ENCODE measurements at places on chromosomes 1 and 21. TPM values are rescaled to one million over a fixed set of nuclear protein-coding genes. Genes with fewer than 3 reads are reported as not detected.

GRCh38 chr1:6093611-6094010 is 47.9 kb downstream of the KCNAB2 start:
- H3K4me3 ChIP-seq: no peak overlapping the region
- H3K27me3 ChIP-seq: no peaks in the 10 kb centered on the region

- H3K27ac ChIP-seq: no peak overlapping the region
- DNase-seq: no peak
- no peak overlapping the region for H3K4me3 ChIP-seq
- H3K36me3 ChIP-seq: no peaks in the 10 kb centered on the region
- H3K27me3 ChIP-seq: no peaks in the 10 kb centered on the region
- H3K4me1 ChIP-seq: peaks cover 7% of the 10 kb centered on the region
Observed at GRCh38 chr1:19014765-19015164, 58.3 kb upstream of the IFFO2 start.

- no peaks in the 10 kb centered on the region for H3K36me3 ChIP-seq
- H3K27me3 ChIP-seq: no peaks in the 10 kb centered on the region
- DNase-seq: no peak
- H3K4me1 ChIP-seq: peaks cover 38% of the 10 kb centered on the region
- no peak overlapping the region for H3K27ac ChIP-seq
Observed at GRCh38 chr1:178540646-178541045, 27.7 kb downstream of the TEX35 start.

Gene PRELP
- 38.3 TPM for total RNA-seq

- no peak for DNase-seq
- H3K36me3 ChIP-seq: no peaks in the 10 kb centered on the region
- H3K27ac ChIP-seq: no peak overlapping the region
- no peaks in the 10 kb centered on the region for H3K27me3 ChIP-seq
Observed at GRCh38 chr1:14380408-14380807, 218.1 kb upstream of the KAZN start.

GRCh38 chr1:94362466-94363058 is 55.6 kb upstream of the ABCD3 start:
- H3K4me1 ChIP-seq: no peaks in the 10 kb centered on the region
- DNase-seq: no peak
- no peaks in the 10 kb centered on the region for H3K36me3 ChIP-seq
- H3K4me3 ChIP-seq: no peak overlapping the region
- H3K27me3 ChIP-seq: no peaks in the 10 kb centered on the region

DNA sequence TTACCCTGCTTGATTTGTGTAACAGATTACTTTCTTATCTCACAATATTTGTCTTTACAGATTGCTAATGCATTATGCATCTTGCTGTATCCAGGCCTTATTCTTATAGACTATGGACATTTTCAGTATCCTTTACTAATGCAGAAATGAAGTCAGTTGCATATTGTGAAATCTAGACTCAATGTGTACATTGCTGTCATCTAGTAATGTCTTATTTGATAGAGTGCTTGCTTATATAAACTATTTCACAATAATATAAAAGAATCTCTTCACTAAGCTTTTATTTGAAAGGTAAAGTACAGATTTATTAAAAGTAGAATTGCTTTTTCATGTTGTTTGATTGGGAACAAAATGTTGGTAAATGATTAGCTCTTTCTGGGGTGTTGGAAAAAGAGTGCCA is 39.6 kb downstream of the ALG6 start:
- H3K27me3 ChIP-seq: no peaks in the 10 kb centered on the region
- no peaks in the 10 kb centered on the region for H3K36me3 ChIP-seq
- no peak for DNase-seq

- no peaks in the 10 kb centered on the region for H3K27me3 ChIP-seq
- no peak for DNase-seq
- no peak overlapping the region for H3K27ac ChIP-seq
- no peak overlapping the region for H3K4me3 ChIP-seq
- no peaks in the 10 kb centered on the region for H3K36me3 ChIP-seq
- no peaks in the 10 kb centered on the region for H3K4me1 ChIP-seq
Observed at GRCh38 chr1:94591823-94592570, 50.4 kb upstream of the F3 start.

DNA sequence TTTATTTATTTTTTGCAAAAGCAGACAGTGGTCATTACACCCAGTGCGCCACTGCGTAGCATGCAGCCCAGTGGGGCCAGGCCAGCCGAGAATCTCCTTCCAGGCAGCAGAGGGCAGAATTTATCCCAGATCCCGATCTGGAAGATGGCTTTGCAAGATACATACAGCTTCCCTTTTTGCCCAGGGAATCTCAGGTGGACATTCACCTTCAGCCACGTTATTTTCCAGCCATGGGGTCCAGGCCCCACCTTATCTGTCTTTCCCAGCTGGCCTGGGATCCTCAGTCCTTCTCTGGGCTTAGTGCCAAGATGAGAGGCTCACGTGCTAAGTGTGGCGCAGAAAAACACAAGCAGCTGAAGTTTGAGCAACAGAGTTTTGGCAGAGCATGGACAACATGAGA is 123.6 kb downstream of the AJAP1 start:
- H3K27ac ChIP-seq: no peak overlapping the region
- no peak for DNase-seq
- no peak overlapping the region for H3K4me3 ChIP-seq
- H3K36me3 ChIP-seq: no peaks in the 10 kb centered on the region
- no peaks in the 10 kb centered on the region for H3K27me3 ChIP-seq

DNA sequence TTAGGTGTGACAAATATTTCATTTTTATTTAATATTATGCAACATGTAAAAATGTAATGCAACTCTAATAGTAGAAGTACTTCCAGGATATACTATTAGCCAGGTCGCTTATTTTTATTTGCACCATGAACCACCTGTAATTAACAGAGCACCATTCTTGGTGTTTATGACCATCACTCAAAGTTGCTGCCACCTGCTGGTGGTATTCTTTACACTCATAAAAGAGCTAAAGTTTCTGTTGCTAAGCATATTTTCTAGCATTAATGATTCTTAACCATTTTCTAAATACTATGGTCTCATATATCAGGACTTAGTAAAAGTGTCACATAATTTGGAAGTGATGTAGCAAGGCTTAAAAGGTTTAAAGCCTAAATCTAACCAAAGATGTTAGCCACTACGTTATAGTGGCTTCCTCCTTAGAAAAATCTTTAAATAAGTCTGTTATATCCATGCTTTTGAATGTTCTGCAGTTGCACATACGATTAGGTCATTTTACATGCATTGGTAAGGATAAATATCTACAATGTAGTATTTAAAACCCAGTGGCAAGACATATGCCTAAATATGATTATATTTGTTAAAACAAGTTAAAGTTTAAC is 244.5 kb downstream of the NEGR1 start:
- H3K4me1 ChIP-seq: no peaks in the 10 kb centered on the region
- no peaks in the 10 kb centered on the region for H3K36me3 ChIP-seq
- no peak overlapping the region for H3K27ac ChIP-seq
- no peaks in the 10 kb centered on the region for H3K27me3 ChIP-seq

DNA sequence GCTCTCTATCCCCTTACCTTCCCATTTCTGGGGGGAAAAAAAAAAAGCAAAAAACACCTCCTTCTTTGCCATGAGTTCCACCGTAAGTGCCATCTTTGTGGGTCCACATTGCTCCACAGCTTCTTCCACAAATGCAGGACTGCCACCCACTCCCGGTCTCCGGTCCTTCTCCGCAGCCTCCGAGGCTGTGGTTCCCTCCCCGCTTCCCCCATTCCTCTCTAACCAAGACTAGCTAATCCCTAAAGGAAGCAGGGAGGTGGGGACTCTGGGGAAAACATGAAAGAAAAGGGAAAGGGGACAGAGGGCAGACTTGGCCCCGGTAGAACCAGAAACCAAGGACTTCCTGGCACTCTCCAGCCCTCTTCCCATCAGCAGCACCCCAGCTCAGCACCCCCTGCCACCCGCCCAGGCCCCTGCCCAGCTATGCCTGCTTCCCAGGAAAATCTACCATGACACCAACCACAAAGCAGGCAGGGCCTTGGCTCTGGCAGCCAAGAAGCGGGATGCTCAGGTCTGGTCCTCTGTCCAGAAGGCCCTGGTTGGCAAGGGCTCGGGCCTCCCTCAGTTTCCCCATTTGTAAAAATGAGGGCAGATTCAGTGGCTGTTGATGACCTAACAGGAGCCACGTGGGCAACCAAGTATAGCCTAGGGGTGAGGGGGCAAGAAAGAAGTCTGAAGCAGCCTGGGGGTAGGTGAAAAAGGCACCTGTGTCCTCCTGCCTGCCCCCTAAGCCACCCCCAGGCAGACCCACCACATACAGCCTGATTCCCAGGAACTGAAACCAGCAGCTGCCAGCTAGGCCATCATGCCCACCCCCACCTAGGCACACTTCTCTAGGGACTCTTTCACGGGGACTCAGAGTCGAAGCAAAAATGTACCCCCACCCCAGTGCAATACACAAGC is 2.5 kb downstream of the EPHA2 start:
- no peaks in the 10 kb centered on the region for H3K36me3 ChIP-seq
- H3K27ac ChIP-seq: peak overlapping the region; percentile 88
- H3K27me3 ChIP-seq: no peaks in the 10 kb centered on the region
- H3K4me1 ChIP-seq: peaks cover 26% of the 10 kb centered on the region
- no peak for DNase-seq

Gene CELSR2
- total RNA-seq: 5.9 TPM

- peak overlapping the region; percentile 46 for H3K4me3 ChIP-seq
- peak; percentile 80 for DNase-seq
- no peak overlapping the region for H3K27ac ChIP-seq
- no peaks in the 10 kb centered on the region for H3K36me3 ChIP-seq
Observed at GRCh38 chr1:156625436-156626078, 6.3 kb downstream of the HAPLN2 start.

GRCh38 chr1:41463516-41463915 is 21.0 kb downstream of the EDN2 start:
- no peaks in the 10 kb centered on the region for H3K36me3 ChIP-seq
- no peak overlapping the region for H3K4me3 ChIP-seq

Gene IVNS1ABP
- 94.9 TPM for total RNA-seq

DNA sequence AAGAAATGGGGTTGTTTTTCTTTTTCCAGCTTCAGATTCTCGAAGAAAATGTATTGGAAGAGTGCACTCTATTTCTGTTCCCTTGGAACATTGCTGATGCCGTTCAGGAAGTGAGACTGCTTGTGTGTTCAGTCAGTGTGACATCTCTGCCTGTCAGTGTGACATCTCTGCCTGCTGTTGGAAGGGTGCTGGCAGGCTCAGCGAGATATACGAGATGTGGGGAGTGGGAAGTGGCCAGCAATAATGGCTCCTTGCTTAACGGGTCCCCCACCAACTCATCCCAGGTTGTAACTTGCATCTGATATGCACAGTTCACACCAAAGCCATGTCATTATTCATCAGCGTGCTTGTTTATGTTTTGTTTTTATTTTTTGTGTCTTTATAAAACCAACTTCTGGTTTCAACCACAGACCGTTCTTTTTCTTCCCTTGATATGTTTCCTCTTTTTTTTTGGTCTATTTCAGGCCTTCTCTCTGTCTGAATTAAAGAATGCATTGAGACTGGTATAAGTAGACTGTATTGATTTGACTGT is 145.4 kb downstream of the GALNT2 start:
- peak overlapping the region; percentile 59 for H3K27ac ChIP-seq
- H3K4me3 ChIP-seq: no peak overlapping the region
- peaks cover 2% of the 10 kb centered on the region for H3K4me1 ChIP-seq
- no peaks in the 10 kb centered on the region for H3K27me3 ChIP-seq

DNA sequence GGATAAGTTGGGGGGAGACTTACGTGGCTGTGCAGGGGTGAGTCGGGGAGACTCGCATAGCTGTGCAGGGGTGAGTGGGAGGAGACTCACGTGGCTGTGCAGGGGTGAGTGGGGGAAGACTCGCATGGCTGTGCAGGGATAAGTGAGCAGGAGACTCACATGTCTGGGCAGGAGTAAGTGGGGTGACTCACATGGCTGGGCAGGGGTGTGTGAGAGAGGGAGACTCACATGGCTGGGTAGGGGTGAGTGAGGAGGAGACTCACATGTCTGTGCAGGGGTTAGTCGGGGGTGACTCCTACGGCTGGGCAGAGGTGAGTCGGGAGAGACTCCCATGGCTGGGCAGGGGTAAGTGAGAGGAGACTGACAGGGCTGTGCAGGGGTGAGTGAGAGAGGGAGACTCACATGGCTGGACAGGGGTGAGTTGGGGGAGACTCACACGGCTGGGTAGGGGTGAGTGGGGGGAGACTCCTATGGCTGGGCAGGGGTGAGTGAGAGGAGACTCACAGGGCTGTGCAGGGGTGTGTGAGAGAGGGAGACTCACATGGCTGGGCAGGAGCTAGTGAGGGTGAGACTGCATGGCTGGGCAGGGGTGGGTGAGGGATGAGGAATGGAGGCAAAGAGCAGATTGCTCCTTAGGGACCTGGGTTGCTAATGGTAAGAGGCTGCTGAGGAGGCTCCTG is 56.0 kb upstream of the ABCG1 start:
- no peaks in the 10 kb centered on the region for H3K27me3 ChIP-seq
- H3K36me3 ChIP-seq: no peaks in the 10 kb centered on the region
- no peak for DNase-seq
- no peak overlapping the region for H3K4me3 ChIP-seq
- no peaks in the 10 kb centered on the region for H3K4me1 ChIP-seq
- H3K27ac ChIP-seq: no peak overlapping the region

Gene MMP23B
- 4.2 TPM for total RNA-seq

Gene PADI4
- not detected for total RNA-seq

DNA sequence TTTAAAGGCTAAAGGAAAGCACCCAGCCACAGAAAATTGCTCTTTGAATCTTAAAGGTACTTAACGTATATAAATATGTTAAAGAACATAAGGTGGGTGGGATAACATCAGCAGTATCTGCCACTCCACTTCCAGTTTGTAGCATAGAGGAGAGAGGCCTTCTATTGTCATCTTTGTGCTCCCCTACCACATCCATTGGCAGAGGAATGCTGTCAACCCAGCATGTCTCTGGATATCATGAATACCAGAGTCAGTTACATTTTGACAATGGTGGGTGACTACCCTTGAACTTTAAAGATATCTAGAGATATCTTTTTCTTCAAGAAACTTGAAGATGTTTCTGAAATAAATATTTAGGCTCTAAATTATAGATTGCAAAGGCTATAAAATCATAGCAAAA is 283.2 kb upstream of the LRRC7 start:
- no peak for DNase-seq
- H3K36me3 ChIP-seq: no peaks in the 10 kb centered on the region
- no peaks in the 10 kb centered on the region for H3K27me3 ChIP-seq
- H3K27ac ChIP-seq: no peak overlapping the region
- H3K4me1 ChIP-seq: no peaks in the 10 kb centered on the region

DNA sequence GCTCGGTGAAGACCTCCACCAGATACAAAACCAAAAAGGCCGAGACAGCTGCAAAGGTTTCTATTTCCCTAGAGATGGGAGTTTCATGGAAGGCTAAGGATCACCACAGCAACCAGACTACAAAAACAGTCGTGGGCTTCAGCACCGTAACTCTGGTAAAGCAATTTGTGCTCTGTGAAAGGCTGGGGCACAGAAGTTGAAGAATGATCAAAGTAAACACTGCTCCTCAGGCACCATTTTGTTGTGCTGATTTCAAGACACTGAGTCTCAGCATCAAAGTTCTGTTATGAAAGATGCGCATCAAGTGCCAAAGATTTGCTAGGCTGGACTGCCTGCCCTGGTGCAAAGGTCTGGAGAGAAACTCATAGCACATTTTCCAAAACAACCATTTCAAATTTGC is 116.2 kb downstream of the TGFBR3 start:
- H3K4me3 ChIP-seq: no peak overlapping the region
- H3K27ac ChIP-seq: no peak overlapping the region
- no peak for DNase-seq
